ENCODE measurements at places on chromosomes 7 and 10.

GRCh38 chr10:93072225-93072712 lies 1.4 kb upstream of the CYP26A1 start:
- ATAC-seq: no peak
- no peak overlapping the region for H3K27ac ChIP-seq
- peaks cover 2% of the 10 kb centered on the region for H3K4me1 ChIP-seq
- H3K27me3 ChIP-seq: peaks cover 95% of the 10 kb centered on the region
- H3K36me3 ChIP-seq: no peaks in the 10 kb centered on the region

GRCh38 chr7:143318661-143319060 lies 2.8 kb downstream of the CLCN1 start:
- H3K36me3 ChIP-seq: no peaks in the 10 kb centered on the region
- H3K4me3 ChIP-seq: no peak overlapping the region
- ATAC-seq: no peak
- no peaks in the 10 kb centered on the region for H3K4me1 ChIP-seq
- no peaks in the 10 kb centered on the region for H3K27me3 ChIP-seq

GRCh38 chr10:105146436-105146835 lies 505.3 kb downstream of the SORCS3 start:
- no peaks in the 10 kb centered on the region for H3K4me1 ChIP-seq
- H3K36me3 ChIP-seq: no peaks in the 10 kb centered on the region
- H3K27me3 ChIP-seq: no peaks in the 10 kb centered on the region
- H3K27ac ChIP-seq: no peak overlapping the region
- no peak for ATAC-seq

DNA sequence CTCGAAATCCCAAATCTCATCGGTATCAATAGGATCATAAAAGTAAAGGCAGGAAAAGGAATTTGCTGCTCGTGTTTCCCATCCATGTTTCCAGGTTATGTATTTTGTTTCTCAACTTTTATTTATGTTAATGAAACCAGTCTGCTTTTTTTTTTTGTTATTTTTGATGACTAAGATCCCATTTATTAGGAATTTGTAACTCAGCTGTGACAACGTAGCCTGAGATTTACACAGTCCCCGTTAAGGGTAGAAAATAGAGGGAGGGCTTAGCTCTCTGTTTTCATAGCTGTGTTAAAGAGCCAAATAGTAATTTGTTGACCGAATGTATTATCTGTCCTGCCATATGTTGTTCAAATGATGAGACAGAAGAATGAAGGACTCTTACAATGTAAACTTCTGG lies 164.0 kb downstream of the MGMT start:
- no peak overlapping the region for H3K27ac ChIP-seq
- no peaks in the 10 kb centered on the region for H3K36me3 ChIP-seq
- no peaks in the 10 kb centered on the region for H3K4me1 ChIP-seq

DNA sequence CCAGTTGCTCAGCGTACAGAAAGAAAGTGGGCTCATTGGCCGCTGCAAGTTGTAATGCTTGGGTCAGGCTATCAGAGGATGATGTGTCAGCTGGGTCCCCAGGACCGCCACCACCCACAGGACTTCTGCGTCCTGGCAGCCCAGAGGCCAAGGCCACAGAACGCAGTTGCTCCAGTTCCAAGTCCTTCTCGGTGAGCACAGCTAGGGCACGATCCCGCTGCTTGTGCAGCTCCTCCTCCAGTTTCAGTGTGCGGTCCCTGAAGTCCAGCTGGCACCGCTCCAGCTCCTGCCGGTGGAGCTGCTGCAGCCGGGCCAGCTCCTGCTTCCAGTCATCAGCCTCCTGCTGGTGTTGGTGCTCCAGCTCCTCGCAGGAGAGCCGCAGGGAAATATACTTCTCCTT lies 3.0 kb downstream of the GCC1 start:
- H3K36me3 ChIP-seq: no peaks in the 10 kb centered on the region
- no peak overlapping the region for H3K27ac ChIP-seq
- no peaks in the 10 kb centered on the region for H3K27me3 ChIP-seq
- H3K4me3 ChIP-seq: peak overlapping the region; percentile 9
- no peak for ATAC-seq
- H3K4me1 ChIP-seq: peaks cover 76% of the 10 kb centered on the region

DNA sequence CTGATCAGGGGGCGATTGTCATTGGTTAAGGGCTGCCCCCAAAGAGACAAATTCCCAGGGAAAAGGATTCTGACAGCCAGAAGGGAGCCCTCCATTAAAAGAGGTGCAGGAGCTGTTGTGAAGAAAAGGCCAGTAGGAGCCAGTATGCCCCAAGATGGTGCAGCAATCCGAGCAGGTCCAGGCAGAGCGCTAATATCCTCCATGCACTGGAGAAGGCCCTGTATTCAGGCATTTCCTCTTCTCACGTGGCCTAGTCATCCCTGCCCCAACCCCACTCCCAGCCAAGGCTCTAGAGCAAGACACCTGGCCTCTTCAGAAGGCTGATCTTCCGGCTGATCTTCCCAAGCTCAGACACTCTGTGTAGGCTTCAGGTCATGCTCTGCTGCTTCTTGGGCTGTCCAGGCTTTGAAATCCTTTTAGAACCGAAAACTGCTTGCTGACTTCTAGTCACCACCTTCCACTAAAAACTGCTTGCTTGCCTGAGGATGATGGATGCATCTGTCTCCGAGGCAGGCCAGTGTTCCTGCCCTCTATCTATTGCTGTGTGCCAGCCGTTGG lies 77.4 kb downstream of the CYP26A1 start:
- H3K27ac ChIP-seq: no peak overlapping the region
- ATAC-seq: no peak
- no peaks in the 10 kb centered on the region for H3K36me3 ChIP-seq
- H3K27me3 ChIP-seq: no peaks in the 10 kb centered on the region
- no peak overlapping the region for H3K4me3 ChIP-seq

GRCh38 chr7:107045980-107046379 lies 1.5 kb downstream of the PRKAR2B start:
- no peaks in the 10 kb centered on the region for H3K36me3 ChIP-seq
- no peak for ATAC-seq
- H3K27me3 ChIP-seq: no peaks in the 10 kb centered on the region
- H3K4me3 ChIP-seq: peak overlapping the region; percentile 88
- peaks cover 59% of the 10 kb centered on the region for H3K4me1 ChIP-seq
- H3K27ac ChIP-seq: no peak overlapping the region

- H3K27me3 ChIP-seq: no peaks in the 10 kb centered on the region
- no peaks in the 10 kb centered on the region for H3K4me1 ChIP-seq
- H3K36me3 ChIP-seq: no peaks in the 10 kb centered on the region
- ATAC-seq: no peak
These were observed 27.1 kb upstream of the TTYH3 start for GRCh38 chr7:2604608-2605174.

- peaks cover 9% of the 10 kb centered on the region for H3K4me1 ChIP-seq
- no peak overlapping the region for H3K4me3 ChIP-seq
- H3K27ac ChIP-seq: no peak overlapping the region
- ATAC-seq: no peak
- H3K36me3 ChIP-seq: no peaks in the 10 kb centered on the region
These were observed 54.8 kb downstream of the MPP7 start for GRCh38 chr10:28248092-28248491.

- no peaks in the 10 kb centered on the region for H3K36me3 ChIP-seq
- no peak overlapping the region for H3K27ac ChIP-seq
- H3K27me3 ChIP-seq: no peaks in the 10 kb centered on the region
- H3K4me1 ChIP-seq: no peaks in the 10 kb centered on the region
- H3K4me3 ChIP-seq: no peak overlapping the region
- ATAC-seq: no peak
These were observed 949.7 kb upstream of the C7orf33 start for GRCh38 chr7:147640821-147641220.

DNA sequence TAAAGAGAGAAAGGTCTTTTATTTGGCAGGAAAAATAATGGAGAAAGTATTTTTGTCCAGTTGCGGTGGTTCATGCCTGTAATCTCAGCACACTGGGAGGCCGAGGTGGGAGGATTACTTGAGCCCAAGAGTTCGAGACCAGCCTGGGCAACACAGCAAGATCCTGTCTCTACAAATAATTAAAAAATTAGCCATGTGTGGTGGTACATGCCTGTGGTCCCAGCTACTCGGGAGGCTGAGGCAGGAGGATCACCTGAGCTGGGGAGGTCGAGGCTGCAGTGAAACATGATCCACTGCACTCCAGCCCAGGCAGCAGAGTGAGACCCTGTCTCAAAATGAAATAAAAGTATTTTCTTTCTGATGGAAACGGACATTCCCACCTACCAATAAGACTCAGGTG lies 77.8 kb upstream of the MKRN1 start:
- H3K4me1 ChIP-seq: no peaks in the 10 kb centered on the region
- H3K27me3 ChIP-seq: no peaks in the 10 kb centered on the region
- H3K27ac ChIP-seq: no peak overlapping the region
- H3K4me3 ChIP-seq: no peak overlapping the region
- no peak for ATAC-seq

All from gastroesophageal sphincter (tissue), 4 donors.